ENCODE measurements at places on chromosomes 7 and 10.
A peak's percentile ranks its signal among the peaks of the same experiment; 100 is the strongest.

- DNase-seq = peak; percentile 25
Measured at GRCh38 chr7:151756076-151756731, 120.7 kb downstream of the PRKAG2 start.

- peak; percentile 41 for DNase-seq
Measured at GRCh38 chr10:103678178-103678526, 177.2 kb downstream of the SH3PXD2A start.

DNA sequence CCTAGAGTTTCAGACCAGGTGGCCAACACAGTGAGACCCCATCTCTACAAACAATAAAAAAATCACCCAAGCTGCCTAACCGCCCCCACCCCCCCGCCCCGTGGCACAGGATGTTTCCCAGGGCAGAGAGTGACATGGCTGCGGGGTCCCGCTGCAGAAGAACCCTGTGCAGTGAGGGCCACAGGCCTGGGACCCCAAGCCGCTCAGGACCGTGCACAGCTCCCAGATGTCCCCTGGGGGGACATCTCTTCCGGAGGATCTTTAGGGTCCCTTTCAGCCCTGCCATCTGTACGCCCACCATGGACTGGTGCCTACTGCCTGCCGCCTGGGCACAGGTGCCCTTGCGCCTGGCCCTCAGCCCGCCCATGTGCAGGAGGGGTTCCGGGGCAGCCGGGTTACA is 373.6 kb downstream of the DNAJB6 start:
- DNase-seq = no peak

DNA sequence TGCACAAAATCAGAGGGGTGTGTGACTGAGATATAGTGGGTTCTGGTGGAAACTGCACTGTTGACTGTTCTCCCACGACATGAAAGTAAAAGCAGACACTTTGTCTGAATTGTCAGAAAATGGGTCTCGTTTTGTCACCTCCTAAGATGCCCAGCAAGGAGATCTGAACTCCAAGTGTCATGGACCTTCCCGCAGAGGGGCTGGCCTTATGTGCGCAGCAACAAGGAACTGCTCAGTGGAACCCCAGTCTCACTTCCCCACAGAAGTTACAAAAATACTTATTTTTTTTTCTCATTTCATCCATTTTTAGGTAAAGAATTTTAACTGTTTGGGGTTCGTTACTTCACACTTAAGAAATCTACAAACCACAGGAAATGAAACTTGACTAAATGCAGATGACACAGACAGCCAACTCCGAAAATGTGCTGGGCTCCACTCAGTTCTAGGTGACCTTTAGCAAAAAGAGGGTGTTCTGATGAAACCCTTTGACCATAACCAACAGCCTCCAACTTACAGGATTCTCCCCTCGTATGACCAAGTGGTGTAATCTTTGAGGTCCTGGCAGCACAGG is 115.0 kb downstream of the FAM107B start:
- no peak for DNase-seq

DNA sequence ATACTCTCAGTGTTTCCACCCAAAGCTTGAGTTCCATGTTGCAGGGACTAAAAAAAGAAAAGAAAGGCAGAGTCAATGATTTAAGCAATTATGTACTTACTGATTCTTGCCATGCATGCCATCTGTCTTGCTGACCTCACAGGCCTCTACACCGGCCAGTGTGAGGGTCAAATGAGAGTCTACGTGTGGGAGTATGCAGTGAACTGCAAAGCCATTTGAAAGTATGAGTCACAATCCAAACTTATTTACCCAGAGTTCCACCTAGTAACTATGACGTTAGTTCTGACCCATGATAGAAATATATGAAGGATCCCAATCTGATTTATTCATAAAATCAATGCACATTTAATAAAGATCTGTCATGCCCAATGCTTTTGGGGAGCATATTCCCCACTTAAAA is 26.5 kb downstream of the PDE1C start:
- DNase-seq = no peak

DNA sequence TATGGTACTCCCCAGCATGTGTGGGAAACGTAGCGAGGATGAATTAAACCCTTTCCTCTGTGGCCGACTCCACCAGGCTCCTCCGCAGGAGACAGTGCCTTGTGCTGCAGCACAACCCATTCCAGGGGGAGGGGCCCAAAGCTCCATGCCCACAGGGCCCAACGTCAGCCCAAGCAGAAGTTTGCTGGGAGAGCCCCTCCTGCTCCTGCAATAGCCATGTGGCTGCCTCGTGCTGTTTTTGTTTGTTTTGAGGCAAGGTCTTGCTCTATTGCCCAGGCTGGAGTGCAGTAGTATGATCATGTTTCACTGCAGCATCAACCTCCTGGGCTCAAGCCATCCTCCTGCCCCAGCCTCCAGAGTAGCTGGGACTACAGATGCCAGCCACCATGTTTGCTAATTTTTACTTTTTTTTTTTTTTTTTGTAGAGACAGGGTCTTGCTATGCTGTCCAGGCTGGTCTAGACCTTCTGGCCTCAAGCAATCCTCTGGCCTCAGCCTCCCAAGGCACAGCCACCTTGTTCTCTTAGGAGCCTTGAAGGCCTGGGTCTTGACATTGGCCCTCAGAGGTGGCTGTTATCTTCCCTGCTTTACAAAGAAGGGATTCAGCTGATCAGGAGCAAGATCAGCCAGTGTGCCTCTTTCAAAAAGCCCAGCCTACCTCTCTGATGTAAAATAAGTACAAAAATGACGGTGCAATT is 102.8 kb downstream of the DYNC2I1 start:
- no peak for DNase-seq

Measured in glomerular endothelial cell (primary cell).